ENCODE measurements at places on chromosomes 12 and 14.

- no peak for DNase-seq
Measured at GRCh38 chr12:66725031-66725430, 46.2 kb upstream of the GRIP1 start.

GRCh38 chr12:127257366-127257935 lies 1009.5 kb upstream of the TMEM132C start:
- no peak for DNase-seq

DNA sequence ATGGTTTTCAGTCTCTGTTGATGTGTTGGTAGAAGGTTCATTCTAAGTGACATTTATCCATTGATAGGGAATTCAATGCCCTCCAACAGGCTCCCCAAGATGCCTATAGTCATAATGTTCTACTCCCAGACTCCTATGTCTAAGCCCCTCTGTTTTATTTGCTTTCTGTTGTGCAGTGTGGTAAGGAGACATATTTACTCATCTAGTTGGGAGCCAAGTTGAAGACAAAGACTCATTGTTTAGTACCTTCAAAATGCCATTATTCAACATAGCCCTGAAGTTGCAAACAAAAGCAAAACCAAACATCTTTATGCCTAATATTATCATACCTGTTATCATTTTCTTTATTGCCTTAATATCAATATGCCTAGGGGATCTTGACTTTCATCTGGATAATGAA lies 302.1 kb downstream of the RMST start:
- no peak for DNase-seq

DNA sequence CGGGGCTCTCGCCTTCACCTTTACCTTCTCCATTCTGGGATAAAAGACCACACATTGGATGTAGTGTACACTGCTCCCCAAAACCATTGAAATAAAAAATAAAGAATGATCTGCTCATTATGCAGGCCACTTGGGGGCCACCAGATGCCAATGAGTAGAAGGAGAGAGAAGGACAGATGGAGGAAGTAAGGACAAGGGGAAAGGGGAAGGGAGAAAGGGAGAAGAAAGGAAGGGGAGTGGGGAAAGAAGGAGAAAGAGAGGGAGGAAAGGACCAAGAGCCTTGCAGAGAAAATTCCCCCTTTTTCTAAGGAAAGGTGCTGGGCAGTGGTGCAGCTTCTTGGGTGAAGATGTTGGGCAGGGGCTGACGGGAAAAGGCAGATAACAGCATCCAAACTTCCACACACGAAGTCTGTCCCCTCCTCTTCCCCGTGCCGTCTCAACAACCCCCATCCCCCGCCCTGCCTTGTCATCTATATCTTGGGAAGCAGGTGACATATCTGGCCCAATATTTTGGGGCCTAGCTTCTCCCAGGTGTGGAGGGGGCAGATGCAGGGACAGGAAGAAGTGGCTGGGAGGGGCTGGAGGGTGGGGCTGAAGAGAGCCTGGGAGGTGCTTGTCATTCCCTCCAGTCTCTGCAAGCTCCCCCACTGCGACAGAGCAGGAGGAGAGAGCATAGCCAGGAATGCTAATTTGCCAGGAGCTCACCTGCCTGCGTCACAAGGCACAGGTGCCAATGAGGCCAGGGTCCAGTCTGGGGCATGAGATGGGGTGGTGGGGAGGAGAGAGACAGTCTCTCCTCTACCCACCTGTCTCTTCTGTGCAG lies 107.5 kb downstream of the SINHCAF start:
- DNase-seq: no peak

- DNase-seq: no peak
Measured at GRCh38 chr12:70892593-70892992, 27.9 kb downstream of the PTPRR start.

DNA sequence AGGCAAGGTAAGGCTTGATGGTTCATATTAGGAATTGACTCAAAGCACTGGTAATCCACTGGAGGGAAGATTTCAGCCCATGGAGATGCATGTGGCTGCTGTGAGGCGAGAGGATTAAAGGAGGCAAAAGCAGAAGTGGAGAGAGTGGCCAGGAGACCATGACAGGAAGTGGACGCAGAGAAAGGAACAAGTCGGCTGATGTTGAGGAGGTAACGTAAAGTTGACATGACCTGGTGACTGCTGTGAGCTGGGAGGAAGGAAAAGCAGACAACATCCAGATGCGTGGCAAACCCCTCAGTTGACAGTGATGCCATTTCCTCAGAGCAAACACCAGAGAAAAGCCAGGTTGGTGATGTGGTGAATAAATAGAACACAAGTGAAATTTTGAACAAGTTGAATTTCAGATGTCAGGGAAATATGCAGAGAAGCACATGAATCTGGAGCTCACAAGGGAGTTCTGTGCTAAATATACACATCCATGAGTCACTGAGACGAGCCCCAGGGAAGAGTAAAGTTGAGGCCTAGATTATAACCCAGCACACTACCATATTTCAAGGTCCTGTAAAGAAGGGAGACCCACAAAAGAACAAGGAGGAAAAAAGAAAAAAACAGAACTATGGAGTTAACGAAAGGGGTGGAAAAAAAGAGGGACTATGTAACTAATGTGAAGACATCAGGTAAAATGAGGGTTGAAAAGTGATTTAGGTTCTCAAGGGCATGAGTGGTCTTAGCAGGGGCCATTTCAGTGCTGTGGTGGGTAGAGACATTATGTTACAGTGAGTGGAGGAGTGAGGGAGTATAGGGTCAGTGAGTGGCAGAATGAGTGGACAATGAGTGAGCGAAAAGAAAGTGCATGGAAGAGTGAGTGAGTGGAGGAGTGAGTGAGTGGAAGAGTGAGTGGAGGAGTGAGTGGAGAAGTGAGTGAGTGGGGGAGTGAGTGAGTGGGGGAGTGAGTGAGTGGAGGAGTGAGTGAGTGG lies 61.6 kb upstream of the GZMB start:
- DNase-seq: no peak

GRCh38 chr12:78388461-78388860 lies 476.1 kb upstream of the SYT1 start:
- DNase-seq: no peak

GRCh38 chr12:16282081-16282480 lies 4.6 kb upstream of the SLC15A5 start:
- no peak for DNase-seq

DNA sequence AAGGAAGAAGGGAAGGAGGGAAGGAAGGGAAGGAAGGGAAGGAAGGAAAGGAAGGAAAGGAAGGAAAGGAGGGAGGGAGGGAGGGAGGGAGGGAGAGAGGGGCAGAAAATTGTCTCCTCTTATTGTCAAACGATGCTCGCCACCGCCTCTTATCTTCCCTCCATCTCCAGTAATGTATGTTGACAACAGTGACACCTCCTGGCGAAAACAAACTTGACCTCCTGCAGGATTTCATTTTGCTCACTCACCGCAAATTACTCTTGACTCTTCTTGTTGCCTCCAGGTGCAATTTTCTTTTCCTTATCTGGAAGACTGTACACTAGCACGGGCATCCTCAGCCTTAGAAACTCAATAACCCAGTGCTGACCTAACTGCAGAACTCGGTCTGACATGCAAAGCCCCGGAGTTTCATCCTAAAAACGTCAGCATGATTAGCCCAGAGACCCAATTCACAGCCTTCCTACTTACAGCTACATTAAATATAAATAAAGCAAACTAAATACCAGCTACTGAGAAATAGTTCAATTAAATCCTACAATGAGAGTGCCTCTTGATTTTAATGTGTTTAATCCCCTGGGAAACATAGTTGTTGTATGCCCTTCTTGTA lies 512.4 kb upstream of the TMPO start:
- no peak for DNase-seq

GRCh38 chr14:94663538-94663937 lies 51.3 kb downstream of the SERPINA3 start:
- no peak for DNase-seq

- DNase-seq: no peak
Measured at GRCh38 chr12:26767865-26768264, 65.1 kb downstream of the ITPR2 start.

DNA sequence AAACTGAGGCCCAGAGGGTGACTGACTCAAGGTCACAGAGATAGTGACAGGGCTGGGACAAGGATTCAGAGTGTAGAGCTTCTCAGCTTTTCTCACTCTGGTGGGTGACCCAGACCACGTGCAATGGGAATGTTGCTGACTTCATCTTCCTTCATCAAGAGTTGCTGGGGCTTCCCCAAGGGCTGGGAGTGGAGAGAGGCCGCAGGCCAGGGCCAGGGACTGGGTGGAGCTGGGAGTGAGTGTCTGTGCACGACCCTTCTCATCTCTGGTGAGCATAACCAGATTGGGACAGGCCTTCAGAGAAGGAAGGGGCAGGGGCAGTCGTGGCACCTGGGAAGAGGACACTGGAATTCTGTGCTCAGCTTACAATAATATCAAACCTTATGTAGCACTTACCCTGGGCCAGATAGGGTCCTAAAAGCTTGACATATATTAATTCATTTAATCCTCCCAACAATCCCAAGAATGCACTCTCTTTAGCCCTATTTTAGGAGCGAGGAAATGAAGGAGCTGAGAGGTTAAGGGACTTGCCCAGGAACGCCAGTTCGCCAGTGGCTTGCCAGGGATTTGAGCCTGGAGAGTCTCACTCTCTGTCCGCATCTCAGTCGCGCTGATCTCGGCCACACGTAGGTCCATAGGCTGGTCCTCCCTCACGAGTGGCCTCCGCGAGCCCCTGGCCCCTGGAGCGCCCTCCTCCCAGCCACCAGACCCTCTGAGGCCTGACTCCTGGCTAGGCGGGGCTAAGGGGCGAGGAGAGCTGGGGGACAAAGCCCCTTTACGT lies 15.8 kb downstream of the KRT18 start:
- no peak for DNase-seq

DNA sequence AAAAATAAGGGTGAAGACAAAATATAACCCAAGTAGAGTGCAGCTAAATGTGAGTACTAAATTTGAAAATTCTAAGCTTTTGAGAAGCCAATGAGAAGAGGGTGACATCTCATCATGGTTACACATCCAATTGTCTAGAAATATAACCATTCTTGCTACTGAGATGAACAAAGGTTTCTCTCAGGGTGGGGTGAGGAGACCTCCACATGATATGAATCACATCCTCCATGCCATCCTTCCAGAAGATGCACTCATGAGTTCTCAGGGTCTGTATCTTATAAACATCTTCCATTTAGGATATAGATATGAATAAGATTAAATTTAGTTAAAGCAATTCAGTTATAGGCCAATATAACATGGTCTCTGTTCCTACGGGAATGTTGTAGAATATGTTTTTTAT lies 38.9 kb upstream of the E2F7 start:
- DNase-seq: no peak

DNA sequence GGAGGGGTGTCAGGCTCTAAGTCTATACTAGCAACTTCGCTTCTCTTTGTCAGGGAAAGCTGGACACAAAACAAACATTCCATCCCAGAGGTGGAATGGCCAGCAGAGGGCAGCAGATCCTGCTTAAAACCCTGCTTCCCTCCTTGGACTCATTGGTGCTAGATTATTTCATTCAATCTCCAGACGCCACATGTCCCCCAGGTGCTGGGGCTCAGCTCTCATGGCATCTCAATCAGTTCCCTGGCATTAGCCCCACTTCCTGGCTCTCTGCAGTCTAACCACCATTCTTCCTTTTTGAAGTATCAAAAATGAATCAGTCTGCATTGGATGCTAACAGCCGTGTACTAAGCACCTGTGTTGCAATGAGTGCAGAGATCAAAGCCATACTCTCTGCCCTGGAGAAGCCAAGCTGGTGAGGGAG lies 8.1 kb upstream of the PPP1R1A start:
- DNase-seq: no peak

DNA sequence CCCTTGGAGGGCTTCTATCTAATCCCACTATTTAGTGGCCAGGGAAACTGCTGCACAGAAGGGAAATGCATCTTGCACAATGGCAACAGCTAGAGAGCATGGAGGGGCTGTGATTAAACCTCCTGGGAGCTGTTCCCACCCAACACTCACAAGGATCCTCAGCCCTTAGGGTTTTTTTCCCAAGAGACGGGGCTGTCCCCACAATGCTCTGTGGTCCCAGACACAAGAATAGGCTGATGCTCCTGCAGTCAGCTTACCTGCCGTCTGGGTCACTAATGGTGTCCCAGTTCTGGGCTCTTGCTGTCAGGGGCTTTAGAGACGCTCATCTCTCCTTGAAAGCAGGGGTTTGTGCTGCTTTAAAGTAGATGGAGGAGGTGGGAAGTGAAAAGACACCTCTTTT lies 4.6 kb downstream of the SERPINA1 start:
- DNase-seq: no peak

DNA sequence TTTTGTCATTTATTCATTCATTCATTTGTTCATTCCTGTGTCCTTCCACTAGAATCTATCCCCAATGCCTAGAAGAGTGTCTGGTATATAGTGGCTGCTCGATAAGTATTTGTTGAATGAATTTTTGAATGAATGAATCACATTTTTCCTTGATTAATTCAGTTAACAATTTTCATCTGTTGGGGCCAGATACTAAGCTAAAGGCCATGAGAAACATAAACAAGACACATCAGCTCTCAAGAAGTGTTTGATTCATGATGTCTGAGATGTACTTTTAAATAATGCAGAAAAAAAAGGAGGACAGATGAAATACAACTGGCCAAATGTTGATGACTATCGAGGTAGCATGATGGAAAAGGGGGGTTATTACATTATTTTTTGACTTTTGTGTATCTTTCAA lies 48.1 kb upstream of the TMED10 start:
- no peak for DNase-seq

- no peak for DNase-seq
Measured at GRCh38 chr14:99192028-99192621, 79.9 kb downstream of the BCL11B start.

DNA sequence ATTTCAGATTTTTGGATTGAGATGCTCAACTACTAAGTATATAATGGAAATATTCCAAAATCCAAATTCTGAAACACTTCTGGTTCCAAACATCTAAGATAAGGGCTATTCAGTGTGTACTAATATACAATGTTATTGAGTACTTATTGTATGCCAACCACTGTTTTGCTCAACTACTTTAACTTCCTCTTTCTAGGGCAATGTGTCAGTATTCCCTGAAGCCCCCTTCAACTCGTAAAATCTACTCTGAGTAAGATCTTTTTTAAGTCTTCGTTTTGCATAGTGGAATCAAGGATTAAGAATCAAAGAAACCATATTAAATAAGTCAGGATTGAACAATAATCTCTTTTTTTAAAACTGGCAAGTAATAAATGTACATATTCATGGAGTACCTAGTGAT lies 45.5 kb downstream of the SPATA7 start:
- no peak for DNase-seq

DNA sequence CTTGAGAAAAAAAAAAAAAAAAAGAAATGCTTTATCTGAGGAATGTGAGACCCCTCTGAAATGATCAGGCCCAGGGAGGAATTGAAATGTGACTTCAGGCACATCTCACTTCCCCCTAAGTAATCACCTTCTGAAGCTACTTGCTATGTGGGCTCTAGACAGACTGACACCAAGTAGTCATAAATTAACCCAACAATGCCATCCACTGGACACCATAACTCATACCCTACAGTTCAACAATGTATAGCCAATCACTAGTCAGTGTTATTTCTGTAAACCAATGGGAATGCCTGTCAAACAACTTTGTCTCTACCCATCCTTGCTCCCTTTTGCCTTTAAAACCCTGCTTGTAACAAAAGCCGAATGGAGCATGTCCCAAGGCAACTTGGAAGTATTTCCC lies 182.7 kb upstream of the TMPO start:
- no peak for DNase-seq
